ENCODE measurements at places on chromosomes 5 and 9. TPM values are rescaled to one million over a fixed set of nuclear protein-coding genes. Genes with fewer than 3 reads are reported as not detected.

ADAM19 gene
- total RNA-seq, result 10.8 TPM

LRRC70 gene
- total RNA-seq, result 1.4 TPM

SLC46A2 gene
- total RNA-seq, result not detected

IFNA13 gene
- total RNA-seq, result not detected

MELK gene
- total RNA-seq, result 12.3 TPM

DMAC1 gene
- 11.7 TPM for total RNA-seq

ADRA1B gene
- total RNA-seq, result not detected

KIF4B gene
- not detected for total RNA-seq

ELAVL2 gene
- total RNA-seq, result under 0.01 TPM

PRKACG gene
- not detected for total RNA-seq

OSTF1 gene
- total RNA-seq, result 40.1 TPM
